Activated CD4-positive, alpha-beta memory T cell treated with anti-CD3 and anti-CD28 coated beads for 36 hours (primary cell): ENCODE measurements at places on chromosomes 2 and 18.

DNA sequence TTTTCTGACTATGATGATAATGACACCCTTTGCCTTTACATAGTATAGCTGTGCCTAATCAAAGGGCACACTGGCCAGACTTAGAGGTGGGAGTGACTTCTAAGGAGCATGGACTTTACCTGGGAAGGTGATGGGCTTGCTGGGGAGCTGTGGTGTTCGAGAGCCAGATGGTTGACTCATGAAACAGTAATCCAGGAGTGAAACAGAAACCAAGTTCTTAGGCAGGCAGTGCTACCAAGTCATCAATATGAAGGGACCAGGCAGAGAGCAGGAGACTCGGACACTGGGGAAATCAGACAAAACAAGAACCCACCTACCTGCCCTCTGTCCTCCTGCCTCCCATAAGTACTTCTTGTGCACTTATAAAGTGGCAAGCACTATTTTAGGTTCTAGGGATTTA, 430.4 kb downstream of the DLGAP1 start:
- no peak for DNase-seq

- DNase-seq, result no peak
Observed at GRCh38 chr2:159114835-159115234, 146.4 kb downstream of the TANC1 start.

DNA sequence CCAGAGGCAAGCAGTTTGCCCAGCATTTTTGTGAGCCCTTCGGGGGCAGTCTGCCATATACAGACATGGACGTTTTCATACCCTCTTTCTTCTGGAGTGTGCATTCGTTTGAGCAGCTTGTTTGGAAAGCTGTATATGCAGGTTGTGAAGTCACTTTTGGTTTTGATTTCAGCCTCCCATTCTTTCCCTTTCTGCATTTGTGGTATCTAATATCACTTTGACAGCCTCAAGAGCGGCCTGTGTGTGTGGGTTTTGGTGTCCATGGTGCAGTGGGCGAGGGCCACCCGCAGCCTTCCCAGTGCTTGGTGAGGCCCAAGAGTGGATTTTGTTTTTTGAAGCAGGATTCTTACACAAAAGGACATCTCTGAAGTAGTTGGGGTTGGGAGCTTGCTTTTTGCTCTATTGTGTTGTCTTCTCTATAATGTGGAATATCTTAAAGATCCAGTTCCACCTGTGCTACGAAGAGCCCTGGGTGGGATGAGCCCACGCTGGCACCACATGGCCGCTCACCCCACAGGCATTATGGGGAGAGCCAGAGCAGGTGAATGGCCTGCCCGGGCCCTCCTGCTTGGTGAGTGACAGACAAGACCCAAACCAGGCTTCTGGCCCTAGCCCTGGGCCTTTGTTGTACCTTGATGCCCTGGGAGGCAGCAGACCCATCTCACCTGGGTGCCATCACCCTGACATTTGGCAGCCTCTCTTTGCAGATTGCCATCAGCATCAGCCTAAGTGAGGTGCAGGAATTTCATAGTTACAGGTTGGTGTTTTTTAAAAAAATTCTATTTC, 29.5 kb downstream of the INPP4A start:
- DNase-seq, result peak; percentile 57

GRCh38 chr2:105780606-105781005, 35.9 kb downstream of the NCK2 start:
- peak; percentile 9 for DNase-seq

- no peak for DNase-seq
Observed at GRCh38 chr2:29449499-29449898, 334.3 kb downstream of the CLIP4 start.

- DNase-seq, result no peak
Observed at GRCh38 chr2:10033251-10034006, 9.9 kb upstream of the KLF11 start.

- DNase-seq, result no peak
Observed at GRCh38 chr2:10179422-10179821, 56.9 kb downstream of the RRM2 start.

DNA sequence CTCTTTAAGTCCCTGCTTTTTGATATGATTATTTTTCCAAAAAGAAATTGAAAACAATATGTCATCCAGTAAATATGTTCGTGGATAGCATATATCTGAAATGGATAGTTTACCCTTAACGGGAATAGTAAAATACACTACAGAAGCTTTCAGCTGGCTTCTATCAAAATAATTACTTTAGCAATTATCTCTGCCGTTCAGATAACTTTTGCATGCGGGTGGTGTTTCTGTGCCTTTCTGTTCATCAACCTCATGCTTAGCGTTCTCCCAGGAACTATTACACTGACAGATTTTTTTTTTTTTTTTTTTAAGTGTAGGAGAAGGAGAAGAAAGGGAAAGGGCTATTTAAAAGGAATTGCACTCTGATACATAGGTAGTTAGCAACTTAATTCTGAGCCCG, 53.6 kb downstream of the TSHZ1 start:
- no peak for DNase-seq

DNA sequence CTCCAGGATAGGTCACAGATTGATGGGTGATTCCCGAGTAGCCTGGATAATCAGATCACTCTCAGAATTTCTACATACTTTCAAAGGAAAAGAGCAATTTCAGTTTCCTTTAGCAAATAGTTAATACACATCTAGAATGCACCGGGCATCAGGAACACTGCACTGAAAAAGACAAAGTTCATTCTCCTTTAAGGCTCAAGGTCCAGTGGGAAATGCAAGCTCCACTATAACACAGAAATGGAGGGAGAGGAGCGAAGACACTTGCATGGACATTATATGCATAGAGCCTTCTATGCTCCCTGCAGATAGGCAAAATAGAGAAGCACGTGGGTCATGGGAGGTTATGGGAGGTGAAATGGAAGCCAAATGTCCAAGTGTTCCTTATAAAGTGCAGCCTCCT, 49.1 kb downstream of the SLC9A4 start:
- DNase-seq, result no peak

DNA sequence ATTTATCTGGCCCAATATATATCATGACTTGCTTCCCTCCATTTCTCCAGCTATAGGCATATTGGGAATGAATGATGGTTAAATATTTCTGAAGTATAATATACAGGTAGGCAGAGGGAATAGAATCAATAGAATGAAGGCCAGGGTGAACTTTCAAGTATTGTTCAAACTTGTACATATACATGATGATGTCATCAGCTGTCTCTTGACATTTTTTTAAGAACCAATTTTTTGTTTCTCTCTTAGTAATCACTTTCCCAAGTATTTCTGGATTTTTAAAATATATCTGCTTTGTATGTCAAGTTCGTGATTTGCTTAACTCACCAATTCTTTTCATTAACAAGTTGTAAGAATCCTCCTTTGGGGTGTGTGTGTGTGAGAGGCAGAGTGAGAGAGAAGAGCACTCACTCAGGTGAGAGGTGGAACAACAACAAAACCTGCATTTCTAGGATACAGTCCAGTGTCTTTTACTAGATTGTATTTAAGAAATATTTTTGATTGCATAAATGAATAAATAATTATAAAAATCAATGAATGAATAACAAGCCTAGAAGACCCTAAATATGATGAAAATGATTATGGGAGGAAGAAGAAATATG, 1239.1 kb downstream of the LRP1B start:
- no peak for DNase-seq

DNA sequence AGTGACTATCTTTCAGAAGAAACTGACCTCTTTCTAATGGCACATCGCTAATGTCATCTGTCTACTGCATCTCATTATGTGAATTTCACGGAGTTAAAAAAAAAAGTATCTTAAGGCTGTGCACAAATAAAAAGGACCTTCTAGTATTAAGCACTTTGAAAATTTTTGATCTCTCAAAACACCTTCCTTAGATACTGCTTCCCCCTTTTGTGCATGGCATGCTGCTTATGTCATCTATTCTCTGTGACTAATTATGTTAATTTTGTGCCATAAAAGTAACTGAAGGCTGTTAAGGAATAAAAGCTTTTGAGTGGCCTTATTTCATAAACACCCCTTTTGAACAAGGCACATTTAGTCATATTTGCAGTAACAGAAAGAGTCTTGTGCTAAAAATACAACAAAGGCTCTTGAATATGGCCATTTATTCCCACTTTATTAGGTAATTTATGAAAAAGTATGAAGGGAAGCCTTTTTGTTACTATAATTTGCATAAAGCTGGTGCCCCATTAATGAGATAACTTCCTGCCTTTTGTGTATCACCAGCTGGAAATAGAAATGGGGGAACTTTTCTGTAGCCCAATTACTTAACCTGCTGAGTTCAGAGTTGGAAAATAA, 1412.0 kb upstream of the ZEB2 start:
- no peak for DNase-seq

DNA sequence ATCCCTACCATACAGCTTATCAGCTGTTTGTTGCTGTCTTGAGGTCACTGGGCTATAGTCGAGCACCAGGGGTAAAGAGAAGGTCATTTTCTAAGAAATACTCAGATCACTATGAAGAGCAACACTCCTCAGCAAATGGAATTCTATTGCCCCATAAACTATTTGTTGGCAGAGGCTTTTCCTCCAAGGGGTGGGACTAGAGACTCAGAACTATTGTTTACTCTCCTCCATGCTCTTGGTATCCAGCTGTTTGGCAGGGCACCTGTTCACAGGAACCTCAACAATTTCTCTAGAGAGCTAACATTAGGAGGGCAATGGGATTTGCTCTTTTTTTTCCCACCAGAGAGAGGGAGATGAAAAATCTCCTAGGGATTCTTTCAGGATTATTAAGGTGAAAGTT, 249.1 kb upstream of the SPRED2 start:
- no peak for DNase-seq

DNA sequence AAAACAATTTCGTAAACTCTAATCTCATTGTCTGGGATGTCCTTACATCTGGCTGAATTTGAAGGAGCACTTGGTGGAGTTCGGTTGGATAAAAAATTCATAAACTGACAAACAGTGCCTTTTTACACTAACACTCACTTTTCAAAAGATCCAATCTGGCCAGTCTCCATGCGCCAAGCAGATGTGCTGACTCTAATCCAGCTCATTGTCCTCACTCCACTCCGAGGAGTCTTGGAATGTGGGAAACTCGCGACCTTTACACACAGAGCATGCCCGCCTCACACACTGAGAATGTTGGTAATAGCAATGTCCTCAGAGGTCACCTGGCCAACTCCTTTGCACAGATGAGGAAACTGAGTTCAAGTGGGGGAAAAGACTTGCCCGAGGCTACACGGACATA, 66.8 kb downstream of the XDH start:
- DNase-seq, result no peak

DNA sequence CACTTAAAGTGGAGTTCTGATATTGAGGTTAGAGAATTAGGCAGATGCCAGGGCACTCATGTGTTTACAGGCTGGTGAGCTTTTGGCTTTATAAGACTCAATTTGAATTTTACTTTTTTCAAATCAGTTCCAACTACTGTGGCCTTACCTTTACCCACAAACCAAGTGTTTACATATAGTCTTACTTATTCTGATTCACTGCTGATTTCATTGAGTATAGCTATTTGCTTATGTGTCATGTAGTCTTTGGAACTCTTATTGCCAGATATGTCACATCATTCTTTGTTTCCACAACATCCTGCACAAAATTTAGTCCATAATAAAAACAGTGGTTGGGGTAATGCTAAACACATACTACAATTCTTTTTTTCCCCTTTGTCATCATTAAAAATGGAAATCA, 96.5 kb downstream of the XIRP2 start:
- no peak for DNase-seq

GRCh38 chr2:190420801-190421200, 12.6 kb downstream of the MFSD6 start:
- no peak for DNase-seq

DNA sequence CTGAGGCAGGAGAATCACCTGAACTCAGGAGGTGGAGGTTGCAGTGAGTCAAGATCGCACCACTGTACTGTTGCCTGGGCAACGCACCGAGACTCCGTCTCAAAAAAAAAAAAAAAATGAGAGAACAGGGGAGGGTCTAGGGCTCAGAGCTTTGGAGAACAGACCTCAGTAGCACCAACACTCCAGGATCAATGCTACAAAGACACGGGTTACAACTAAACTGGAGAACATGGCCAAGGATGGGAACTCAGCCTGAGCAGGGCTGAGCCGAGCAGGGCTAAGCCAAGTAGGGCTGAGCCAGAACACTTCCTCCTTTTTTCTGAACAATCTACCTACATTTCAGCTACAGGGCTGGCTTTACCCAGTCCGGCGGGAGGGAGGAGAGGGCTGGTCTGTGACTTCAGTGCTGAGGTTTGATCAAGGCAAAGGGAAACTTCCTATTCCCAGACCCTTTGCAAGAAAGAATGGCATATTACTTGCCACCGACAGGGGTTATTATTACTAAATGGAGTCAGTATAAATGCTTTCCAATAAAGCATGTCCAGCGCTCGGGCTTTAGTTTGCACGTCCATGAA, 2.9 kb upstream of the CASP8 start:
- DNase-seq, result peak; percentile 64

GRCh38 chr2:66519264-66519843, 84.4 kb downstream of the MEIS1 start:
- DNase-seq, result no peak

- no peak for DNase-seq
Observed at GRCh38 chr2:207953354-207953753, 72.0 kb downstream of the PLEKHM3 start.

GRCh38 chr18:58335223-58335622, 291.2 kb downstream of the NEDD4L start:
- DNase-seq, result no peak

- DNase-seq, result peak; percentile 6
Observed at GRCh38 chr2:127584516-127585033, 49.1 kb downstream of the MYO7B start.
